ENCODE measurements at places on chromosomes 1 and 21. TPM values are rescaled to one million over a fixed set of nuclear protein-coding genes. Genes with fewer than 3 reads are reported as not detected.
A peak's percentile ranks its signal among the peaks of the same experiment; 100 is the strongest.

GRCh38 chr1:55814967-55815366 is 599.8 kb upstream of the USP24 start:
- no peak for DNase-seq

- no peak for DNase-seq
Measured at GRCh38 chr1:153599847-153600246, 13.1 kb downstream of the S100A16 start.

DNA sequence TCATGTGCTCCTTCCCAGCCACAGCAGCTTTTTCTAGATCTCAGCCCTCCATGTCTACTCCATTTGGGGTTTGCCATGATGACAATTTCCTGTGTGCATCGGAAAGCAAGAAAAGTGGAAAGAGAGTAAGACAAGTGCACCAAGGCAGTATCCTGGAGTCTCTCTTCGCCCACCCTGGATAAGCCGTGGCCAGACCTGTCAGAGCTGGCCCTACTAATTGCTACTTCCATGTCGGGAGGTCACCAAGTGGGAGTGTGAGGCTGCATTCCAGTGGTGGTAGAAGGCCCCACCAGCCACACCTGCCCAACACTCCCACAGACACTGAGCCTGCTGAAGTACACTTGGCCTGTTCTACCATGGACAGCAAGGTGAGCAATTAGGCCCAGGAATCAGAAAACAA is 14.0 kb upstream of the LORICRIN start:
- no peak for DNase-seq

- no peak for DNase-seq
Measured at GRCh38 chr1:42807056-42807668, 9.8 kb upstream of the ERMAP start.

GRCh38 chr1:51861669-51862068 is 16.9 kb downstream of the NRDC start:
- DNase-seq: peak; percentile 29

The CR1L gene
- not detected for total RNA-seq

DNA sequence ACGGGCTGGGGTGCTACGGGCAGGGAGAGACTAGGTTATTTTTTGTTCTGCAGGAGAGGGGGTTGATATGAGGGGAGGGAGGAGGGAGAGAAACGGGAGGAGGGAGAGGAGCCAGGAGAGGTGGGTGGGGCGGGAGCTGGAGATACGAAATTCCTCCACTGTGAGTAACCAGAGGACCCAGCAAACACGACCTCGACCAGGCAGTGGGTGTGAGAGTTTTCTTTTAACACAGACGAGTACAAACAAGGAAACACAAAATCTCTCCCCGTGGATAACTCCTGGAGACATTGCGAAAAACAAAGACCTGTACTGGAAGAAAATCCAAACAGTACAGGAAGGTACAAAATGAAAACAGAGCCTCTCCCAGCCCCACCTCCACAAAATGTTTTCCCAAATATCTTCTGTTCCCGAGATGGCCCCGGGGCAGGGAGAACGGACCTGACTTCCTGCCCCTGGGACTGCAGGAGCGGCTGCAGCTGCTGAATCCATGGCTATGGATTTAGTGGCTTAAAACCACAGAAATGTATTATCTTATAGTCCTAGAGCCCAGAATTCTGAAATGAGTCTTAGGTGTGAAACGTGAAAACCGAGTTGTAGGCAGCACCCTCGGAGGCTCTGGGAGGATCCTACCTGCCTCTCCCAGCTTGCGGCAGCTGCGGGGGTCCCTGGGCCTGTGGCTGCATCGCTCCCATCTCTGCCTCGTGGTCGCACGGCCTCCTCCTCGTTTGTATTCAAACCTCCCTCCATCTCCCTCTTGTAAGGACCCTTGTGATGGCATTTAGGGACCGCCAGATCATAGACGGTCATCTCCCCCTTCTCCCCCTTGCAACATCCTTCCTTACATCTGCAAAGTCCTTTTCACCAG is 82.2 kb downstream of the RIPK4 start:
- DNase-seq: peak; percentile 92

The GFI1 gene
- 2.0 TPM for total RNA-seq

- DNase-seq: no peak
Measured at GRCh38 chr1:228362884-228363450, 43.7 kb downstream of the TRIM11 start.

The CFHR5 gene
- total RNA-seq: not detected

- DNase-seq: peak; percentile 86
Measured at GRCh38 chr1:9289711-9290485, 2.8 kb upstream of the SPSB1 start.

DNA sequence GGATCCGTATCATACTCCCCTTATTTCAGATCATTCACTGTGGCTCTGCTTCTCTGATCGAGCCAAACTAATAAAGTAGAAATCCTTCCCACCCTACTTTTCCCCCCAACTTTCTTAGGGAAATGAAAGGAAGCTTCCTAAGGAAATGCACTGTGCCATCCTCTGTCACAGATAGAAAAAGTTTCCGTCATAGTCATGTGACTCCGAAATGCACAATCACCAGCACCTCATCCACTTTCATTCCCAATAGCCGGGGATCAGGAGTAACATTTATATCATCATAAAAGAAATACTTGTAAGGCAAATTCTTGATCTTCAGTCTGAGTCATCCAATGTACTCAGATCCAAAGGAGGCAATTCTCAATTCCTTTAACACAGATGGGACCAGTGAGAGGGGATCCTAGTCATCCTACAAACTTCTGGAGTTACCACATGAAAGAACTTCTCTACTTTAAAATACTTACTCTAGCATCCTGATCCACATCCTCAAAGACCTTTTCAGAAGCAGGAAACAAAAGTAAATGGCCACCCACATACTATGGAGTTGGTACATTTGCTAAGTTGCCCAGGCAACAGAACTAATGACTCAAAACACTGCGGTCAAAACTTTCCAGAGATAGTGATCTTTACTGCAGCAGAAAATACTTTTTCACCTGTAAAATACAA is 97.8 kb upstream of the ZC3H11B start:
- DNase-seq: peak; percentile 98

DNA sequence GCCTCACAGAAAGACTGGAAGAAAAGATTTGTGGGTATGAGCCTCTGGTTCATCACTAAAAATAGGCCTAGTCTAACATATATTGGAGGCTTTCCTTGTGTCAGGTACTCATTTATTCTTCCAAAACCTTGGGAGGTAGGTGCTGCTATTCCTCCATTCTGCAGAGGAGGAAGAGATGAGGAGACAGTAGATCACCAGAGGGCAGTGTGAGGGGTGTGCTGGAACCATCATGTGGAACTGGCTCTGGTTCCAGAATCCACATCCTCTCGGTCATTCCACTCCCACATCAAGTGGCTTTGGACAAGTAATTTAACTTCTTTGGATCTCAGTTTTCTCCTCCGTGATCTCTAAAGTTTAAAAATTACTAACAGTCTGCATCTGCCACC is 7.4 kb upstream of the INKA2 start:
- no peak for DNase-seq

DNA sequence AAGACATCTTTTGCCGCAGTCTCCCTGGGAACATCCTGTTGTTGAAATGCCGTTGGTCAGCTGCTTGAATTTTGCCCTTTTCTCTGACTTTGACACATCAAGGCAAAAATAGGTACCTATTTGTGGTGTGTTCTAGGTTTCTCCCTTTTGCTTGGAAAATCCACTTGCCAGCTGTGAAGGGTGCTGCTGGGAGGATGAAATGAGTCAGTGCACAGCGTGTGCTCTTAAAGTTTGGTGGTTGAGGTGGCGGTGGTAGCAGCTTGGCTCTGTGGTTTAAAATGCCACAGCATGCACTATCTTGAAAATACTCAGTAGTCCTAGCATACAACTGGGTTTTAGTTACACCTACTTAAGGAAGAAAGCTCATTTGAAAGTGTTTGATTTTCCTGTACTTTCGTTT is 183.8 kb downstream of the DHRS3 start:
- peak; percentile 93 for DNase-seq

The S100A7 gene
- not detected for total RNA-seq

DNA sequence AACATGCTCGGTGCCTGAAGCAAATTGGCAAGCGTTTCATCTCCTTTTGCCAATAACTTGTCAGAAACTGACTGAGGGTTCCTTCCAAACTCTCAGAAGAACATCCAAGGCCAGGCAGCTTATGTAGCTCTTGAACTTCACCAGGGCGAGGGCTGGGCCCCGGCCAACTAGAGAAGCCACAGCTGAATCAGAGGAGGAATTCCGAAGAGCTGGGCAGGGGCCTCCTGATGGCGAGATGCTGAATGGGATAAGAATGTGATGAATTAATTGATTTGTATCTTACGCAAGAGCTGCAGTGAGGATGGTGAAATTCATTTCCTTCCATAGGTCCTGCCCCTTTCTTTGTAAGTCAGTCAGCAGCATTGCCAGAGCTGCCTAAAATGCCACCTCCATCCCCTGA is 345.8 kb downstream of the KIF26B start:
- peak; percentile 71 for DNase-seq

The DMBX1 gene
- total RNA-seq: not detected

DNA sequence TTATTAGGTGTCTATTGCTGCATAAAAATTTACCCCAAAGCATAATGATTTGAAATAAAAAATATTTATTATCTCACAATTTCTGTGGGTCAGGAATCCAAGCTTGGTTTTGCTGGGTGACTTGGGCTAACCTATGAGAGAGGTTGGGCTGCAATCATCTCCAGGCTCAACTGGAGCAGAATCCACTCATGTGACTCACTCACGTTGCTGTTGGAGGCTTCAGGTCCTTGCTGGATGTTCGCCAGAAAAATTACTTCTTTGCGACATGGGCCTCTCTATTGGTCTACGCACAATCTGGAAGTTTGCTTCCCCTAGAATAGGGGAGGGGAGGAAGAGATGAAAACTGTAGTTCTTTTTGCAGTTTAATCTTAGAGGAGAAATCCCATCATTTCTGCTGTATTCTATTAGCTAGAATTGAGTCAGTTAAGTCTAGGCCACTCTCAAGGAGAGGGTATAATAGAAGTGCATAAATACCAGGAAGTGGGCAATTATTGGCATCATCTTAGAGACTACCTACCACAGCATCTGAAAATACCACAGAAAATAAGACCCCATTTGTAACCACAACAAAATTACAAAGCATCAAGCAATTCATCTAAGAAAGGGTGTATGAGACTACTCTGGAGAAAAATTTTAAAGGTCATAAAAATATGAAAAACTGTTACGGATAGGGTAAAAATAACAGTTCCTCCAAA is 5.7 kb upstream of the FASLG start:
- peak; percentile 85 for DNase-seq

DNA sequence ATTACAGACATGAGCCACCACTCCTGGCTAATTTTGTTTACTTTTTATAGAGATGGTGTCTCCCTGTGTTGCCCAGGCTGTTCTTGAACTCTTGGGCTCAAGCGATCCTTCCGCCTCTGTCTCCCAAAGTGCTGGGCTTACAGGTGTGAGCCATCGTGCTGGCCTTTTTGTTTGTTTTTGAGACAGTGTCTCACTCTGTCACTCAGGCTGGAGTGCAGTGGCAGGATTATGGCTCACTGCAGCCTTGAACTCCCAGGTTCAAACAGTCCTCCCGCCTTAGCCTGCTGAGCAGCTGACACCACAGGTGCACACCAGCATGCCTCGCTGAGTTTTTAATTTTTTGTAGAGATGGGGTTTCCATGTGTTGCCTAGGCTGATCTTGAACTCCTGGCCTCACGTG is 49.1 kb downstream of the ADARB1 start:
- DNase-seq: no peak

- DNase-seq: no peak
Measured at GRCh38 chr1:153944827-153945117, 1.7 kb downstream of the DENND4B start.

The HPDL gene
- not detected for total RNA-seq

DNA sequence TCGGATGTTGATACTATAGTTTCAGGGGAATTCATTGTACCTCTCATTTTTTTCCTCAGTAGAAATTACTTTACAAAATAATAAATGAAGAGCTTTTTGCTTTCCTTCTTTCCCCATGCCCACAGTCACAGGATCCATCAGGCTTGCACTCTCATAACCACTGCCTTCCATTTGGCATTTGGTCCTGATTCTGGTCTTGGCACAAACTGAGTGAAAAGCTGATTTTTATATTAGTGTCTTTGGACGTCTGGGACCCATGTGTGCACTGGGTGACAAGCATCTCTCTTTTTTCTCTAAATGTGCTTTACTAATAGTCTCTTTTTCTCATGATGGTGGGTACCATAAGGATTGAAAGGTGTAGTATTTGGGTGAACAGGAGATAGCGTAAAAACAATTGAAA is 2.8 kb downstream of the ELAVL4 start:
- DNase-seq: no peak

The PLEKHN1 gene
- total RNA-seq: 4.5 TPM

GRCh38 chr1:27505420-27505680 is 15.4 kb upstream of the WASF2 start:
- no peak for DNase-seq

DNA sequence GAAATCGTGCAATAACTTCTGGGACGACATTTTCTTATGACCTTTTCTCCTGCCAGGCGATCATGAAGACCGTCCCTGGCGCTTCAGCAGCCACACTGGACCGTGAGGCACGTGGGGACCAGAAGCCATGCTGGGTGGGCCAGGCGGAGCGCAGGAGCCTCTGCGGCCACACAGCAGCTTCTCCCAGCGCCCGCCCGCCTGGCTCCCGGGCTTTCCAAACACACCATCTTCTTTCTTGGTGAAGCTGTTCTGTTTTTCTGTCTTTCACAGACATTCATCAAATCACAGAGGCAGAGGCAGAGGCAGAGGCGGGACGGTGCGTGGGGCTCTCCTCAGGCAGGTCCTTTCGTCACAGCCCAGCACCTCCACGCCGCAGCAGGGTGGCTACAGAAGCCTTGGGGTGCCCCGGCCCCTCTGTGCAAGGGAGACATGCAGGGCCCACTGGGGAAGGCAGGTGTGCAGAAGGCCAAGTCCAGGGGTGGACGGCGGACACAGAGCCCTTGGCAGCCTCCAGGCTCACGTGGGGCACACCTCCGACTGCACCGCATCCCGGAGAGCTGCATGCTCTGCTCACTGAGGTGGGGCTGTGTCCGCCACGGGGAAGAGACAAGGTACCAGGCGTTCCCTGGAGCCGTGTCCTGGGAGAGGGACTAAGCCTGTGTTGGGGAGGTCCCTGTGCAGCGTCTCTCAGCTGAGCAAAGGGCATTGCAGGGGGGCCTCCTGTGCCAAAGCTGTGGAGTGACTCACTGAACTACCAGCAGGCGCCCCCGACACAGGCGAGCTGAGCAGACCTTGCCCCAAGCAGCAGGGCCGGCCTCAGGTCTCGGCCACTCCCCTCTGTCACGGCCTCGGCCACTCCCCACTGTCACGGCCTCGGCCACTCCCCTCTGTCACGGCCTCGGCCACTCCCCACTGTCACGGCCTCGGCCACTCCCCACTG is 2.6 kb upstream of the TMEM240 start:
- no peak for DNase-seq

The GBP5 gene
- total RNA-seq: 4.8 TPM

All from M059J (cell line).